ACHN (cell line): ENCODE measurements at places on chromosomes 2 and 18.

DNA sequence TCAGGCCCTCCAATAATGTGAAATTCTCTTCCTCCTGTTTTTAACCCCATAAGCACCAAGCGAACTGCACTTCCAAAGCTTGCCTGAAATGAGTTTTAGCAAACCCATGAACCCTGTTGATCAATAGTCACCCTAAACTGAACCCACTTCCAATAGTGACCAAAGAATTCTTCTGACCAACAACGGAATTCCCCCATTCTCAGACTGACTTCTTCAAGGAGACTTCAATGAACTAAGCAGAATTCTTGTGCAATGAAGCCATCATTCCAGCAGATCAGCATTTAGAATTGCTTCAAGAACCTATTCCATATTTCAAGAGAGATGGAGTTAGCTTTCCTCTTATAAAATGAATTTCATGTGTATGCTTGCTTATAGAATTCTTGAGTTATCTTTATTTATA, 176.9 kb upstream of the FN1 start:
- peak; percentile 44 for DNase-seq

DNA sequence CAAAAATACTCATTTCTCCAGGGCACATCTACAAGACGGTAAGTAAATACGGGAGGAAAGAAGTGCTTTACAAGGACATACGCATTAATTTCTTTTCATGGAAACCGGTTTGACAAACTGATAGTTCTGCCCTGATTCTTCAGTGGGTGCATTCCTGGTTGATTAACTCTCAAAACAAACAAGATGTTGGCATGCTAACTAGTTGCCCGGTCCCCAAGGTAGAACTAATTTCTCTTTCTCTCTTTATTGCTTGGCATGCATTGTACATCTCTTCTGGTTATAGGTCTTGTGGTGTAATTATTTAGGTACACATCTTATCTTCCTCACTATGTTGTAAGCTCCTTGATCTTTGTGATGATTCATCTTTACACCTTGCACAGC, 46.9 kb upstream of the SPATS2L start:
- DNase-seq = no peak

DNA sequence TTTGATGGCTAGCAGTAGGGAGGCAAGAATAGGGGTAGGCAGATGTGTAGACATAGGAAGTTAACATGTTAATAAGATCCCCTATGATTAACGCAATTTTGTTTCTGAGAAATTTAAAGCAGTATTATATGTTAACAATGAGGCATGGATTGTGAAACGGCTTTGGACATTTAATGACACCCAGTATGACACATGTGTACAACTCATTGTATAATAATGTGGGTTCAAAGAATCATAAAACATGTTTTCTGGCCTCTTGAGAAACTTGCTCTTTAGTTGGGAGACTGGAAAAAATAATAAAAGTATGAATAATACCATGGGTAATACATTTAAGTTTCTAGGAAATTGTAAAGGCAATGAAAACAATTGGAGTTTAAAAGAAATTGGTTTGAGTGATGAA, 332.1 kb upstream of the CDH20 start:
- DNase-seq = no peak

DNA sequence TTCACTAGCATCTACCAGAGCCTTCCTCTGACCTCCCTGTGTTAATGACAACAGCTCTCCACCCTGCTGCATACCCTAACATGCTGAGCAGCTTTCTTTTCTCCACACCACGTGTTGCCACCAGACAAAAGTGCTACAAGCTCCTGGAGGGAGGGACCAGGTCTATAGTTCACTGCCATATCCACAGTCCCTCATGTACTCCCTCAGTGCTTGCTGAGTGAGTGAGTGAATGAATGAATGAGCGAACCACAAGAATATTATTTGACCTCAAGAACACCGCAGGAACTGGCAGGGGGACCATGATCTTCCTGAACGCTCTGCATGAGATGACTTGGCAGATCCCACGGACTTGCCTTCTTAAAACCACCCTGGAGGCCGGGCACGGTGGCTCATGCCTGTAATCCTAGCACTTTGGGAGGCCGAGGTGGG, 47.4 kb upstream of the CAB39 start:
- no peak for DNase-seq

GRCh38 chr2:119230219-119231185, 6.9 kb downstream of the STEAP3 start:
- DNase-seq = no peak

DNA sequence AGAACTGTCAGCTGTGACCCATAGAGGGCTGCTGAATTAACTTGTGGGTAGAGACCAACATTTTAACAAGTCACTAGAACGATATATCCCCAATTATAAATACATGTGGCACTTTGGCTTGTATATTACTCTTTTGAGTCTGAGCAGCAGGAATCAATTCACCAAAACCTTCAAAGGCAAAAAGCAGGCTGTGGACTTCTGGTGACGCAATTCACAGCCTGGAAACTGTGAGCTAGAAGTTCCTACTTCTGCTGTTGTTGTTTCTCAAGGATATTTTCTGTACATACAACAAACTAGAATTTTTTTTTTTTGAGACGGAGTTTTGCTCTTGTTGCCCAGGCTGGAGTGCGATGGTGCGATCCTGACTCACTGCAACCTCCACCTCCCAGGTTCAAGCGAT, 37.3 kb downstream of the PTCD3 start:
- DNase-seq = no peak
